ENCODE measurements at places on chromosomes 4 and X.

DNA sequence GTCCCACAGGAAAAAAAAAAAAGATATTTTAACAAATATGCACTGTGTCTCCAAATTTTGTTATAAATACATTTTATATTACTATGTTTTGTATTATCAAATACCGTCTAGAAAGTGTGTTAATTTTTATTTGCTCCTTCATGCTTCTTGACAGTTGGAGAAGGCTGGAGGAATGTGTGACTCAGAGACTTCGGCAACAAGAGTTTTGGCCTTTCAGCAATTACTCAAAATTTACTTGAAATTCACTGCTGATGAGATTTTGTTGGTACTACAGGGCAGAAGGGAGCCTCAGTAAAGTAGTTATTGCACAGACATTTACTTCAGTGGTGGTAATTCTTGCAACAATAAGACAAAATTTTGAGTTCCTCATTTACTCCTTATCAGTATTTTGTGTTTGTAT lies 2164.0 kb downstream of the PCDH7 start:
- DNase-seq = peak; percentile 4

DNA sequence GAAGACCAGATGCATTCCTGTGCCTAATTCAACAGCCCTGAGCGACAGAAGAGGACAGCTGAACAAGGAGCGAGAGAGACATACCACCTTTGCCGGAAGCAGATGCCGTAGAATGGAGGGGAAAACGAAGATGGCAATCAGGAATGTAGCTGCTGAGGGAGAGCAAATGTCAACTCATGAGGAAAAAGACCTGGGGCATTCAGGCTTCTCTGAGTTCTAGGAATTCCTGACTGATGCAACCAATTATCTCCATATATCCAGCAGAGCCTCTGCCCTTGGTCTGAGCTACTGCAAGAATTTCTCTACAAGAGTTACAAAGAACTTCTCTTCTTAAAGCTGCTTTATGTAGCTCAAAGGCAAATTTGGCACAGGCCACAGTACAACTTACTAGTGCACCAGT lies 40.5 kb upstream of the INPP4B start:
- DNase-seq = no peak

DNA sequence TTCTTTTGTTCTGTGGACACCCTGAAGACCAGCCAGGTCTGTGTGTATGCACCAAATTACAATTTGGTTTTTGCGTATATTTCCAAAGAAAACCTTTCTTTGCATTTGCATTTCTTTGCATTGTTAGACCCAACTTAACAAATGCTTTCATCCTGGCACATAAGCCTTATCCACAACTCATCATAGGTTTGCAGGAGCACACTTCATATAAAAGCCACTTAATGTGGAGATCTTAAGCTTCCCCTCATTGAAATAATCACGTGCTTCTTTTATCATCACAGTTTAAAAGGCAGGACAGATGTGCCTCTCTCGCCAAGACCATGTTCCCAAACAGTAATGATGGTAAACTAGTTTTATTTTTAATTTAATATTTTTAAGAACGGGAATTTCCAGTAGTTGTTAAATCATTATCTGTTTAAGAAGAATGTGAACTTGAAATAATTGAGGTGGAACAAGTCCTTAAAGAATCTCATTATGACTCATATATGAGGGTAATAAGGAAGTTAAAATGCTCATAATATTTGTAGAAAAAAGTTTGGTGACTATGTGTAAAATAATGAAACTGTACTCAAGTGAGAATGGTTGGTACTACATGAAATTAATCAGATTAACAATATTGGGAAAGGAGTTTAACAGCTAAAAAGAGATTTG lies 65.5 kb downstream of the GLRA3 start:
- no peak for DNase-seq

- DNase-seq = no peak
Measured at GRCh38 chrX:50067435-50068284, 133.1 kb downstream of the AKAP4 start.

GRCh38 chr4:81227968-81228367 lies 12.9 kb upstream of the PRKG2 start:
- no peak for DNase-seq

DNA sequence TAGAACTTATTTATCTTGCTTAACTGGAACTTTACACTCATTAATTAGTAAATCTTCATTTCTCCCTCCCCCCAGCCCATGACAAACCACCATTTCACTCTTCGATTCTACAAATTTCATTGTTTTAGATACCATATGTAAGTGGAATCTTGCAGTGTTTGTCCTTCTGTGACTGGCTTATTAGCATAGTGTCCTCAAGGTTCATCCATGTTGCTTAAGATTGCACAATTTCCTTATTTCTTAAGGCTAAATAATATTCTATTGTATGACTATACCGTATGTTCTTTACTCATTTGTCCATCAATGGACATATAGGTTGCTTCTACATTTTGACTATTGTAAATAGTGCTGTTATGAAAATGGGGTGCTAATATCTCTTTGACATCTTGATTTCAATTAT lies 24.5 kb upstream of the RNF212 start:
- DNase-seq = no peak

- DNase-seq = no peak
Measured at GRCh38 chrX:118528071-118528737, 32.6 kb downstream of the DOCK11 start.

GRCh38 chr4:39427520-39428114 lies 20.9 kb downstream of the KLB start:
- DNase-seq = no peak

DNA sequence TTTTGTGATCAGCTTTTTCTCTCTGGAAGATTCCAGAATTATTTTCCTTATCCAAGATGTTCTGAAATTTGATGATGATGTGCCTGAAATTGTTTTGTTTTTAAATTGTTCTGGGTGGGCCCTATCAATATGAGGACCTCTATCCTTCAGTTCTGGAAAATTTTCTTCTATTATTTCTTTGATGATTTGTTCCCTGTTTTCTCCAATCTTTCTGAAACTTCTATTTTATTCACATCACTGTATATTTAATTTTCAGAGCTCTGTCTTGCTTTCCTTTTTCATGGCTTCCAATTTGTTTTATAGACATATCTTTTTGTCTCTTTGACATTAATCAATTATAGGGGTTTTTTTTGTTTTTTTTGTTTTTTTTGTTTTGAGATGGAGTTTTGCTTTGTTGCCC lies 12.2 kb upstream of the FNIP2 start:
- DNase-seq = no peak

- no peak for DNase-seq
Measured at GRCh38 chr4:26496207-26496783, 6.0 kb upstream of the CCKAR start.

- DNase-seq = no peak
Measured at GRCh38 chr4:16067515-16067914, 16.3 kb downstream of the PROM1 start.

GRCh38 chr4:142065086-142065647 lies 428.8 kb downstream of the IL15 start:
- DNase-seq = no peak

Measured in GM04503 (cell line).